ENCODE measurements at places on chromosomes 1 and 21. TPM values are rescaled to one million over a fixed set of nuclear protein-coding genes. Genes with fewer than 3 reads are reported as not detected.

SPRR2G gene
- total RNA-seq, result not detected

AADACL4 gene
- not detected for total RNA-seq

AMPD1 gene
- total RNA-seq, result not detected

PLD5 gene
- 0.52 TPM for total RNA-seq

KCNA3 gene
- 0.64 TPM for total RNA-seq

S100A9 gene
- total RNA-seq, result not detected

KRTAP19-1 gene
- total RNA-seq, result not detected

PTTG1IP gene
- total RNA-seq, result 221 TPM

KNCN gene
- not detected for total RNA-seq

KCNN3 gene
- total RNA-seq, result 0.13 TPM

RAB3B gene
- 3.9 TPM for total RNA-seq

REN gene
- not detected for total RNA-seq

OR2T29 gene
- not detected for total RNA-seq

DMBX1 gene
- total RNA-seq, result not detected

CA6 gene
- not detected for total RNA-seq

NPHS2 gene
- total RNA-seq, result not detected

KCNK2 gene
- total RNA-seq, result 1.7 TPM

HSD17B7 gene
- 10.5 TPM for total RNA-seq

MXRA8 gene
- 281 TPM for total RNA-seq

ATP1A4 gene
- not detected for total RNA-seq

C1orf185 gene
- total RNA-seq, result not detected

CYP4A11 gene
- total RNA-seq, result not detected

PEX14 gene
- 20.8 TPM for total RNA-seq

IQCC gene
- 4.6 TPM for total RNA-seq

TNFRSF1B gene
- 41.6 TPM for total RNA-seq

RGSL1 gene
- total RNA-seq, result not detected

BGLAP gene
- total RNA-seq, result 1.2 TPM

VASH2 gene
- total RNA-seq, result 3.5 TPM

GBP3 gene
- total RNA-seq, result 23.7 TPM

SNRNP40 gene
- total RNA-seq, result 74.6 TPM

HHIPL2 gene
- total RNA-seq, result not detected

C1QB gene
- not detected for total RNA-seq

MYCL gene
- 0.52 TPM for total RNA-seq

TDRD5 gene
- under 0.01 TPM for total RNA-seq

PLOD1 gene
- total RNA-seq, result 502 TPM

USP25 gene
- 20.4 TPM for total RNA-seq

DOCK7 gene
- 16.3 TPM for total RNA-seq

PKLR gene
- not detected for total RNA-seq

TMCC2 gene
- 3.0 TPM for total RNA-seq

S100A16 gene
- 125 TPM for total RNA-seq

PRKAA2 gene
- total RNA-seq, result 2.5 TPM
